Stimulated activated CD4-positive, alpha-beta T cell treated with anti-CD3 and anti-CD28 coated beads, Interleukin-4, amount 100 ng/mL, for 24 hours (primary cell): ENCODE measurements at places on chromosomes 5 and 9.

- no peak for DNase-seq
Measured at GRCh38 chr9:93825348-93826115, 129.6 kb downstream of the BARX1 start.

DNA sequence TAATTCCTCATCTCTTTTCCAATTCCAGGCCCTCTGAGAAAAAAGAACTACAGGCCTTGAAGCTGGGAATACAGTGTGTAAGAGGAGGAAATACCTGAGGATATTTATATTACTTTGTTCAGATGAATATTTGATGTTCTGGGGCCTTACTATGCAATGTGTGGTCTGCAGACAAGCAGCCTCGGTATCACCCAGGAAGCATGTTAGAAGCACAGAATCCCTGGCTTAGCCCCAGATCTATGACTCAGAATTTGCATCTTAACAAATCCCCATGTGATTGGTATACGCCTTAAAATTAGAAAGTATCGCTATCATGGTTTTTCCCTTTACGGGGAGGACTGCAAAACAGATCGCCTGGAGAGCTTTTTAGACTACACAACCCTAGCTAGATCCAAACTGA is 121.0 kb downstream of the JAKMIP2 start:
- no peak for DNase-seq

DNA sequence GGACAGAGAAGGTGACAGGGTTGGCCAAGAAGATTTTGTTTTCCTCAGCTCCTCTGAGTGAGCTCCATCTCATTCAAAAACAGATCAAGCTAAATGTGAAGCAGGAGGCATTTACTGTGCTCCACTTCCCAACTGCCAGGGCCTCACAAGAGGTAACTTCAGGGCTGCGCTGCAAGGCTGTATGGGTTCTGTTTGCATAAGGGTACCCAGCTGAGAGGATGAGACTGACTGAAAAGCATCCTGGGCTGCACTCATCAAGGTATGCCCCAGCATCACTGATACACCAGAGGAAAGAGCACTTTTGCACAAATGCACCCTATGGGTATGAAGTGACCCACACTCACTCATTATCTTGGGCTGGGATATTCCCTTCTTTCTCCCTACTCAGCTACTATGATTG is 316.2 kb upstream of the HAPLN1 start:
- no peak for DNase-seq

- no peak for DNase-seq
Measured at GRCh38 chr5:160054047-160054446, 45.1 kb downstream of the TTC1 start.

- DNase-seq = no peak
Measured at GRCh38 chr5:103466495-103466894, 96.1 kb downstream of the NUDT12 start.
